ENCODE measurements at places on chromosomes 16 and 17. TPM values are rescaled to one million over a fixed set of nuclear protein-coding genes. Genes with fewer than 3 reads are reported as not detected.
A peak's percentile ranks its signal among the peaks of the same experiment; 100 is the strongest.

GRCh38 chr17:14813649-14814370 is 451.3 kb downstream of the PMP22 start:
- no peak overlapping the region for H3K27ac ChIP-seq
- no peak overlapping the region for H3K4me3 ChIP-seq
- H3K27me3 ChIP-seq = no peaks in the 10 kb centered on the region

DNA sequence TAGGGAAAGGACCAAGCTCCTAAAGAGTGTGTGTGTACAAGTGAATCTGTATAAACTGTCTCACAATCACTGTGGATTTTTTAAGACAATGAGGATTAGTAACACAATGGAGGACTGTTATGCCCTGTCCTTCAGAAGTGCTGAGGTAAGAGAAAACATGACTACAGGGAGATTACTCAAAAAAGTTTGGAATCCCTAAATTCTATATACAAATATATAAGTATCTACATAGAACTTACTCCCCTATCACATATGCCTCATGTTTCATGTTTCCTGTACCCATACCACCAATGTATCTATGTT is 81.9 kb downstream of the STH start:
- no peak for DNase-seq
- no peak overlapping the region for H3K27ac ChIP-seq
- no peak overlapping the region for H3K4me3 ChIP-seq
- H3K4me1 ChIP-seq = no peaks in the 10 kb centered on the region

Gene SMCR8
- 16.6 TPM for total RNA-seq

GRCh38 chr17:36869856-36870719 is 67.2 kb upstream of the LHX1 start:
- H3K4me1 ChIP-seq = no peaks in the 10 kb centered on the region
- H3K27me3 ChIP-seq = peaks cover 3% of the 10 kb centered on the region
- H3K4me3 ChIP-seq = no peak overlapping the region
- no peak overlapping the region for H3K27ac ChIP-seq

GRCh38 chr17:78268951-78269905 is 37.8 kb downstream of the TMEM235 start:
- no peak overlapping the region for H3K27ac ChIP-seq
- peaks cover 48% of the 10 kb centered on the region for H3K4me1 ChIP-seq
- DNase-seq = no peak
- no peak overlapping the region for H3K4me3 ChIP-seq
- peaks cover 34% of the 10 kb centered on the region for H3K27me3 ChIP-seq

Gene ELMO3
- 2.6 TPM for total RNA-seq

Gene CCL11
- not detected for total RNA-seq

Gene SHISA9
- not detected for total RNA-seq

Gene HSF5
- total RNA-seq = not detected

GRCh38 chr16:4994719-4995434 is 36.7 kb downstream of the SEC14L5 start:
- H3K27ac ChIP-seq = no peak overlapping the region
- H3K27me3 ChIP-seq = peaks cover 3% of the 10 kb centered on the region
- no peaks in the 10 kb centered on the region for H3K4me1 ChIP-seq
- no peak overlapping the region for H3K4me3 ChIP-seq
- no peak for DNase-seq
- no peaks in the 10 kb centered on the region for H3K36me3 ChIP-seq

GRCh38 chr16:26692658-26693057 is 374.1 kb upstream of the C16orf82 start:
- no peaks in the 10 kb centered on the region for H3K27me3 ChIP-seq
- H3K4me3 ChIP-seq = no peak overlapping the region
- no peaks in the 10 kb centered on the region for H3K36me3 ChIP-seq
- H3K27ac ChIP-seq = no peak overlapping the region
- H3K4me1 ChIP-seq = no peaks in the 10 kb centered on the region
- DNase-seq = no peak

- H3K4me3 ChIP-seq = no peak overlapping the region
- peaks cover 17% of the 10 kb centered on the region for H3K27me3 ChIP-seq
- H3K4me1 ChIP-seq = 0 out of 2 replicates have a peak, but pooled peaks cover 6% of the 10 kb centered on the region
- no peaks in the 10 kb centered on the region for H3K36me3 ChIP-seq
Measured at GRCh38 chr16:84836967-84837366, 17.2 kb downstream of the CRISPLD2 start.

DNA sequence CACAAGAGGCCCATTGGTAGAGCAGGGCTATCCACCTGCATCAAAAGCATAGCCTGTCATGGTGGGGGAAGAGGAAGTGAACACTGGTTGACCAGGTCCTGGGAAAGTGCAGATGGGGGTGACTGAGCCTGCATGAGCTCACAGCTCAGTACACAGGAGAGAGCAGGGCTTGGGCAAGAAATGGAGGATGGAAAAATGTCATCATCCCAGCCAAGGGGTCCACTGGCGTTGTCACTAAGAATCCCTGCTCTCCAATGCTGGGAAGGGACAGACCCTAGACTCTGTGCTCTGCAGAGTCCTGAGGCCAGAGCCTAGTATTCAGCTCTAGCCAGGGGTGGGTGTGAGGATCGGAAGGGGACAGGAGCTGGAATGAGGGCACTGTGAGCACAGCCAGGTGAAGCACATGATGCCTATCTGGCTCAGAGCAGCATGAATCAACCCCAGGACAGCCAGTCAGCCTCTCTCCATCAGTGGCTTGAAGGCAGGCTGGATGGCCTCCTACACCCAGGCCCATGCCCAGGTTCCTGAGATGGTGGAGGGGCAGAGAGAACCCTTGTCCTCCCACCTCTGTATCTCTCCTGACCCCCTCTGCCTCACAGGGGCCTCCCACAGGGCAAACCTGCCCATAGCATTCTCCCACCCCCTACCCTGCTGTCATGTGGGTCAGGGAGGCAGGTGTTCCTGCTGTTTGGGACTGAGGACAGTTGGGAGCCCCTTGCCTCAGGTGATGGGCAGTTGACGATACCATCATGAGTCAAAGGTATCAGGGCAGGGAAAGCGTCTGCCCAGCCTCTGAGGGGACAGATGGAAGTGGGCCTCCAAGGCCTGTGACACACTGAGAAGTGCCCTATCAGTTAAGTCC is 13.8 kb upstream of the CTCF start:
- no peak for DNase-seq
- H3K4me3 ChIP-seq = no peak overlapping the region
- H3K36me3 ChIP-seq = no peaks in the 10 kb centered on the region
- H3K27me3 ChIP-seq = no peaks in the 10 kb centered on the region

DNA sequence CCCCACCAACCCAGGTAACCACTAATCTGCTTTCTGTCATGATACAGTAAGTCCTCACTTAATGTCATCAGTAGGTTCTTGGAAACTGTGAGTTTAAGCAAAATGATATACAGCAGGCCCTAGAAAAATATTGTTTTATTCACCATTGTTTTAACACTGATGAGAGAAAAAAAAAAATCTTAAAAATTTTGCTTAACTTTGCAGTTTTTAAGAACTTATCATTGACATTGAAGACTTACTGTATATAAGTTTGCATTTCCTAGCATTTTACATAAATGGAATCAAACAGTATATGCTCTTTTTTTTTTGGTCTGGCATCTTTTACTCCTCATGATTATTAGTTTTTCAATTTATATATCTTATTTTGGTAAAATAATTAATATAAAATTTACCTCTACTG is 19.5 kb upstream of the CLTC start:
- DNase-seq = no peak
- no peak overlapping the region for H3K4me3 ChIP-seq
- H3K27me3 ChIP-seq = no peaks in the 10 kb centered on the region
- H3K36me3 ChIP-seq = peaks cover 12% of the 10 kb centered on the region
- H3K27ac ChIP-seq = no peak overlapping the region
- no peaks in the 10 kb centered on the region for H3K4me1 ChIP-seq

- DNase-seq = no peak
- H3K27ac ChIP-seq = no peak overlapping the region
- peaks cover 60% of the 10 kb centered on the region for H3K27me3 ChIP-seq
- H3K36me3 ChIP-seq = no peaks in the 10 kb centered on the region
- no peak overlapping the region for H3K4me3 ChIP-seq
Measured at GRCh38 chr16:84199861-84200260, 8.9 kb downstream of the ADAD2 start.

DNA sequence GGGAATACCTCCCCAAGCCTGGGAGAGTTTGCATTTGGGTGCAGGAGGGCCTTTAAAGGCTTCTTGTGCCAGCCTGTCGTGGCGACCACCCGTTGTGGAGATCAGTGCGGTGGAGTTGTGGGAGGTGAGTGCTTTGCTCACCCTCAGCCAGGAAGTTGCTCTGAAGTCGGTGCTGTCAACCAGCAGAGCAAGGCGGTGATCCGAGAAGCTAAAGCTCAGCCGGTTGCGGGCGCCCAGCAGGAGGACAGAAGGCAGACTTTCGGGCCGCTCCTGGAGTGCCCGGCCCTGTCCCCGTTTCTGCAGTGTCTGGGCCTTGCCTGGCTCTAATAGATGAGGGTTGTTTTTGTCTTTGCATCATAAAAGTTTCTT is 1.4 kb downstream of the UBE2I start:
- H3K27me3 ChIP-seq = no peaks in the 10 kb centered on the region
- H3K4me3 ChIP-seq = peak overlapping the region; percentile 97
- DNase-seq = no peak
- peaks cover 20% of the 10 kb centered on the region for H3K36me3 ChIP-seq

- H3K27ac ChIP-seq = no peak overlapping the region
- no peaks in the 10 kb centered on the region for H3K27me3 ChIP-seq
- DNase-seq = no peak
- no peak overlapping the region for H3K4me3 ChIP-seq
- peaks cover 40% of the 10 kb centered on the region for H3K4me1 ChIP-seq
Measured at GRCh38 chr17:50221864-50222545, 20.6 kb upstream of the COL1A1 start.

DNA sequence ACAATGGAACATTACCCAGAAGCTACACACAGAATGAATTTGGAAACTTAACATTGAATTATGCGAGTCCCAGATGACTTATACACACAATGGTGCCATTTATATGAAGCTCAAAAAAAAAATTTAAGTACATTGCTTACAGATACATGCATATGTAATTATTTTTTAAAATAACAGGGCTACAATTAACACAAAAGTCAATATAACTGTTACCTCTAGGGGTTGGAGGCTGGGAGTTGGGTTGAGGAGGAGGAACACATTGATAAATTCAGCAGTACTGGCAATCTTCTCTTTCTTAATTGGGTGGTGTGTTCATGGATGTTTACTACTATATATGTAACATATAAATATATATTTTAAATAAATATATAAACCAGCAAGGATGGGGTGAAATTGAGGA is 1.1 kb downstream of the ZNF23 start:
- H3K4me1 ChIP-seq = peaks cover 25% of the 10 kb centered on the region
- H3K4me3 ChIP-seq = peak overlapping the region; percentile 89
- no peak for DNase-seq
- H3K27me3 ChIP-seq = no peaks in the 10 kb centered on the region
- H3K27ac ChIP-seq = peak overlapping the region; percentile 64

DNA sequence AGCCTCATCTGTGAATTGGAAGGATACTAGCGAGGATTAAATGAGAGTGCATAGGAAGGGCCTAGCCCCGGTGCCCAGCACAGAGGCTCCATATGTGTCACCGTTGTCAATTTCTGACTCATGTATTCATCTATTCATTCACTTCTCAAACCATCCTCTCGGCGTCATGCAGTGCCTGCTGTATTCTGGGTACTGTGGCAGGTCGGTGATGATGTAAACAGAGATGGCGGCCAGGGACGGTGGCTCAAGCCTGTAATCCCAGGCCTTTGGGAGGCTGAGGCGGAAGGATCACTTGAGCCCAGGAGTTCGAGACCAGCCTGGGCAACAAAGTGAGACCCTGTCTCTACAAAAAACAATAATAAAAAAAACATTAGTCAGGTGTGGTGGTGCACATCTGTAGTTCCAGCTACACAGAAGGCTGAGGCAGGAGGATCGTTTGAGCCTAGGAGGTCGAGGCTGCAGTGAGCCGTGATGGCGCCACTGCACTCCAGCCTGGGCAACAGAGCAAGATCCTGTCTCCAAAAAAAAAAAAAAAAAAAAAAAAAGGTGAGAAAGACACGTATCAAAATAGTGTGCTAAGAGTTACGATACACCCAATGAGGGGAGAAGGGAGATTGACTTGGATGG is 4.3 kb upstream of the PPP1R1B start:
- peaks cover 59% of the 10 kb centered on the region for H3K27me3 ChIP-seq
- DNase-seq = no peak
- no peak overlapping the region for H3K27ac ChIP-seq

Gene KRT40
- not detected for total RNA-seq

Gene TBC1D28
- not detected for total RNA-seq

Gene DNAH2
- total RNA-seq = not detected

DNA sequence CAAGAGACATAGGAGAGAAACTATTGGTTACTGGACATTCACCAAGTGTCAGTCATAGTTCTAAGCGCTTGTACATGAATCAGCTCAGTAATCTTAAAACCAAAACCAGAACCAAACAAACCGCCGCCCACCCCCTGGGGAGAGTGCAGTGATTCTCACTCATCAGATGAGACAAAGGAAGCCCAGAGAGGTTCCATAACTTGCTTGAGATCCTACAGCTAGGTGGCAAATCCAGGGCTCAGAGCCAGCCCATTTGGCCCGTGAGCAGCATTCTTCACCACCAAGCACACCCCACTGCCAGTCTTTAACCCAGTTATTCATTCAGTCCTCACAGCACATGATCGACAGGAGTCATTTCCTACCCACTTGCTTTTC is 37.2 kb upstream of the RGS9 start:
- no peaks in the 10 kb centered on the region for H3K36me3 ChIP-seq
- peak; percentile 29 for DNase-seq
- no peak overlapping the region for H3K27ac ChIP-seq
- H3K4me3 ChIP-seq = peak overlapping the region; percentile 80
- peaks cover 12% of the 10 kb centered on the region for H3K4me1 ChIP-seq
- H3K27me3 ChIP-seq = peaks cover 7% of the 10 kb centered on the region

DNA sequence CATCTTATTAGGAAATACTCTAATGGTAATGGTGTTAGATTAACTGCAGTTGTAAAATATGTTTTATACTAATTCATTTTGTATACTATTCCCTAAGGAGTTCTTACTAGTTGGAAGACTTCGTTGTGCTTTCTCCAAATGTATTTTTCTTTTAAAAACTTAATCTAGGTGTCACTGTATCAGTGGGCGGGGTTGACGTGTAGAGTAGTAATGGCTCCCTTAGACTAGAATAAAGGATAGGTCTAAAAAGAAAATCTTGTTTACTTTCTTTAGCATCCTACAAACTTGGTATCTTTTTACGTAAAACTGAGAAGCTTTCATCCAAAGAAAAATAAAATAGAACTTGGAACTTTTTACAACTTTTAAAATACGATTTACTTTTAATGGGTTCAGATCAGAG is 55.0 kb upstream of the MRC2 start:
- H3K36me3 ChIP-seq = peaks cover 11% of the 10 kb centered on the region
- no peak overlapping the region for H3K27ac ChIP-seq
- no peak overlapping the region for H3K4me3 ChIP-seq
- DNase-seq = no peak
- H3K27me3 ChIP-seq = no peaks in the 10 kb centered on the region

DNA sequence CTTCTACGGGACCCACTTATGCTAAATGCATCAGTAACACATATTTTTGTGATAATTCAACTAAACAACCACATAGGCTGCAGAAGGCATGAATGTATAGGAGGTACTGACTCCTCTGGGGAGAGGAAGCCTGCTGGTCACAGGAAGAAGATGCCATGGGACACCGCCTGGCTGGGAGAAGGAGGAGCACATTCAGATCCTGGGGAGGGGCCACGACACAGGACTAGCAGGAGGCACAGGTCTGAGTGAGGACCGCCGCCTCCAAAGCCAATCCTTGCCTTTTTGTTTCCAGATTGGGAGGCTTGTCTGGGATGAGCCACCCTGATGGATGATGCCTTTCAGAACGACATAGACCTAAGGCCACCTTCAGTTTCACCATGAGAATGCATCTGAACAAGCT is 34.6 kb downstream of the MBTPS1 start:
- DNase-seq = no peak
- H3K36me3 ChIP-seq = peaks cover 87% of the 10 kb centered on the region
- no peaks in the 10 kb centered on the region for H3K27me3 ChIP-seq
- no peak overlapping the region for H3K27ac ChIP-seq
- H3K4me3 ChIP-seq = no peak overlapping the region

GRCh38 chr17:33667671-33668070 is 374.6 kb upstream of the ASIC2 start:
- H3K4me1 ChIP-seq = no peaks in the 10 kb centered on the region
- H3K36me3 ChIP-seq = no peaks in the 10 kb centered on the region
- no peak overlapping the region for H3K4me3 ChIP-seq
